ENCODE measurements at places on chromosomes 6 and 20.

DNA sequence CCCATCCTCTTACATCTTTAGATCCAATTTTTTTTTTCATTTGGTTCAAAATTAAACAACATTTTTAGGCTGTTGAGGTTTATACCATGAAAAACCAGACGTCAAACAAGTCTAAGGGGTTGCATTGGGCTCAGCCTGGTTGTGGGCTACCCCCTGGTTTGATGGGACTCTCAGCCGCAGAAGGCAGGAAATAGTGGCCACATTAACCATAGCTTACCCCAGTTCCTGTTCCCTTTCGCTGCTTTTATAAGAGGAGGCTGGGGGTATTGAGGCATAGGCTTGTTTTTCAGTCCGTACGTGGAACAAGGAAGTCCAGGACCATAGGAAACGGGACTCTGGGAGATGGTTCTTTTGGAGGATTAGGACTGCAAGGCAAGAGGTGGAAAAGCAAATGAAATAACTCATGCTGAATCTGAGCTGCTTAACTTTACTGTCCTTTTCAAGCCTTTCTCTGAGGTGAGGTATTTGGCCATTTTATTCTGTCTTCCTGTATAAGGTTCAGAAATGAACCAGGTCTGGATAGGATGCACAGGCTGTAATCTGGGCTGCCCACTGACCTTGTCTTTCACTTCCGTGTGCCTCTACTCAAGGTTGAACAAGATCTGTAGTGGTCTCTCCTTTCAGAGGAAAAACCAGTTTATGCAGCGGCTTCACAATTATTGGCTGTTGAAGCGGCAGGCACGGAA, 7.7 kb downstream of the BRPF3 start:
- peak; percentile 18 for DNase-seq

- no peak for DNase-seq
Measured at GRCh38 chr6:19731282-19731681, 105.9 kb upstream of the ID4 start.

DNA sequence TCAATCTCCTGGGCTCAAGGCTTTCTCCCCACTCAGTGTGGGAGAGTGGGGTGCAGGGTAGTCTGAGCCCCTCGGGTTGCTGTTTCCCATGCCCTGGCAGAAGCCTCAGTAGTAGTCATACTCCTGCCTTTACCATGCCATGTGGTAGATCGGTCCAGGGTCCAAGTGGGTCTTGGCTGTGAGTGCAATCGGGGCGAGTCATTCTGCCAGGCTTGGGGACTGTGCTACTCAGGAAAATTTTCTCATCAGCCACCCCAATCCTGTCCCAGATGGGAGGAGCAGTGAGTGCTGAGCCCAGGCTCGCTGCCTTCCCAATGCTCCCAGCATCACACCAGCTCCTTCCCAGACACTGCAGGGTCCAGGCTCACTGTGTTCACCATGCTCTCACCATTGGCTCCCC, 10.7 kb upstream of the RAET1L start:
- DNase-seq, result no peak

DNA sequence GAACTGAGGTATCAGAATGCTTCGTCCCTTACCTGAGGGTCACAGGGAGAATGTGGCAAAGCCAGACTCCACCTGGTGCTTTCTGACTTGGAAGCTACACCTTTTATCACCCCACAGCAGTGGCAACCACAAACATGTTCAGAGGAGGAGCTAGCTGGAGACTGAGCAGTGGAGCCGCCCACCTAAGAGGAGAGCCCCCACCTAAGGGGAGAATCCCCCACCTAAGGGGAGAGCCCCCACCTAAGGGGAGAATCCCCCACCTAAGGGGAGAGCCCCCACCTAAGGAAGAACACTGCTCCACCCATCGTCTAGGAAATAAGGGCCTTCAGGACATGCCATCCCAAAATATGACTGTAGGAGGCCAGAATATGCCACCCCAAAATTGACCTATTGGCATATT, 4.0 kb downstream of the SLC52A3 start:
- no peak for DNase-seq

DNA sequence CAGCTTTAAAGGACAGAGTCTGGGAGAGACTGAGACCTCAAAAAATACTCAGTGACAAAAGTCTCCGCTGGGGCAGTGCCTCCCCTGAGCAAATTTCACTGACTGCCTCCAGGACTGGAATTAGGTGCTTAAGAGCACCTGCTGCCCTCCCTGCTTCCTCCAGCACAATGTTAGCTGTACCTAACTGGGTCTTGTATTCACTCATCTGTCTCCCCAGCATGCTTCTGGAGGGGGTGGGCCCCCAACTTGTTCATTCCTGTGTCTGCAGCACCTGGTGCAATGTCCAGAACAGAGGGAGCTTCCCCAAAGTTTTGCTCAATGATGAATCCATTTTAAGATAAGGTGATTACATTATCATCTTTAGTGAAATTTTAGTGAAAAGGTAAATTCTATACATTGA, 650.7 kb downstream of the KIF16B start:
- DNase-seq, result no peak

DNA sequence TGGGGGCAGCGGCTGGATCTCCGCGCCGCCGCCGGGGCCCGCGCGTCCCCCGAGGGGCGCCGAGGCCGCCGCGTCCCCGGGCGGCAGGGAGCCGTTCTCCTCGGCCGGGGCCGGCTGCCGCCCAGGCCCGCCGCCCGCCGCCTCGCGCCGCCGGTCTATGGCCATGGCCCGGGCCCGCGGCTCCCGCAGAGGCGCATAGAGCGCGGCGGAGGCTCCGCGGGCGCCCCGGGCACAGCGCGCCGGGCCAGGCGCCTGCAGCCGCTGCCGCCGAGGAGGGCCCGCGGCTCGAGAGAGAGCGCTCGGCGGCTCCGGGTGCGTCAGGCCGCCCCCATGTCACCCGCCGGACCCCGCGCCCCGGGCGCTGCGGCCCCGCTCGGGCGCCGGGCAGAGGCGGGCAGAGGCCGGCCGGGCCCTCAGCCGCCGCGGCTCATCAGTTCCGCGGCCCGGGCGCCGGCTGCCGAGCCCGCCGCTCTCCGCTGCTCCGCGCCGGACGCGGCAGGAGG, 404 bp downstream of the SLC22A23 start:
- DNase-seq, result no peak

GRCh38 chr6:154367839-154368695, 11.5 kb upstream of the IPCEF1 start:
- no peak for DNase-seq

GRCh38 chr6:34867484-34867883, 20.4 kb downstream of the TAF11 start:
- no peak for DNase-seq

DNA sequence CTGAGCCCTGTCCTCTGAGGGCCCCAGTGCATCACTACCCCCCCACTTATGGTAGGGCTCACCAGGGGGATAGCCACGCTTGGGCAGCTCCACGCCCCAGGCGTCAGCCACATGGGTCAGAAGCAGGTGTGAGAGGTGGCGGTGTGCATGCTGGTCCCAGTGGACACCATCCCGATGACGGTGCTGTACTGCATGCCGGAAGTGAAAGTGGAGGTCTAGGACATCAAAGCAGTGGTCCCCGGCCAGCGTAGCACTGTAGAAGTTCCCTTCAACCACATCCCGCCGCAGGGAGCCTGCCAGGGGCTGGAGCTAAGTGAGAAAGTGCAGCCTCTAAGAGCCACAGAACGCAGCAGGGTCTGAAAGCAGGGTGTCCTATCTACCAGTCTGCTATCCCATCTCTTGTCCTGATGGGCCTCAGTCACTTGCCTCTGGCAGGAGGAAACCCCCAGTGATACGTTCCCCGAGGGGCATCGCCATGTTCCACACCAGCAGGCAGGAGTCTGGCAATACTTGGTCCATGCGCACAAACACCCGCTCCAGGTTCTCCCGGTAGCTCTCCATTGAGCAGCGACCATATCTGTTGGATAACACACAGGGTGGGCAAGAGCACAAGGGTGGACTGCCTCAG, 2.2 kb downstream of the PCED1A start:
- DNase-seq, result no peak

DNA sequence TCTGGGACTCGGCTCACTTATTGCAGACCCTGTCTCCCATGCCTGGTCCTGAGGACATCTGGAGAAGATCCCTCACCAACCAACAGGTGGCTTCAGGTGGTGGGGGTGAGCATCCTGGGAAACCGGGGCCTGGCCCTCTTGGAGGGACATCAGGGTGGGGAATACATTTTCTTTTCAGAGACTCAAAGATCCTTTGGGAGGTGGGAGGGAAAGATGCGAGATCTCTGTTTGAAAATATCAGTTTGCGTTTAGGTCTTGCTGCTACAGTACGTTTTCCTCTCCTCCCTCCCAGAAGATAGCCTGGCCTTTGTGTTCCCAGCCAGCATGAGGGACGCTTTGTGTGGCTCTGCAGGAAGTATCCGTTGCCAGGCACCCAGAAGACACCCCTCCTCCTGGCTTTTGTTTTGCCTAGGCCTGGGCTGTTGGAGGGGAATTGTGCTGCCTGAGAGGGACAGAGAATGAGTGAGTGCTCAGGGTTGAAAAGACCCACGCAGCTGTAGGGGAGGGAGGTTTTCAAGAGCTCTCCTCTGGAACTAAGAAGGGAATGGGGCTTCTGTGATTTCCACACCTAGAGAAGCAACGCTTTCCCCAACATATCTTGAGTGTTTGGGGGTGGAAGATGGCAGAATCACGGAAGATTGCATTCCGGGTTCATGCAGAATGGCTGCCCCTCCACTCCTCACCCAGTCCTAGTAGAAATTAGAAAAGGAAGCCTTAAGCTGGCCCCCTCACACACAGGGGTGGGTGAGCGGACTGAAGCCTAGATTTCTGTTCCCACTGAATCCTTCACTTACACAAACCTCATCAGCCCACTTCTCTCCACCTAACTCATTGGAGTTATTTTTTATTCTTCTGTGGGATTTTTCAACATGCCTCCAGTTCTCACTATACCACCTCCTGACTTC, 22.0 kb upstream of the SLC2A12 start:
- DNase-seq, result no peak

DNA sequence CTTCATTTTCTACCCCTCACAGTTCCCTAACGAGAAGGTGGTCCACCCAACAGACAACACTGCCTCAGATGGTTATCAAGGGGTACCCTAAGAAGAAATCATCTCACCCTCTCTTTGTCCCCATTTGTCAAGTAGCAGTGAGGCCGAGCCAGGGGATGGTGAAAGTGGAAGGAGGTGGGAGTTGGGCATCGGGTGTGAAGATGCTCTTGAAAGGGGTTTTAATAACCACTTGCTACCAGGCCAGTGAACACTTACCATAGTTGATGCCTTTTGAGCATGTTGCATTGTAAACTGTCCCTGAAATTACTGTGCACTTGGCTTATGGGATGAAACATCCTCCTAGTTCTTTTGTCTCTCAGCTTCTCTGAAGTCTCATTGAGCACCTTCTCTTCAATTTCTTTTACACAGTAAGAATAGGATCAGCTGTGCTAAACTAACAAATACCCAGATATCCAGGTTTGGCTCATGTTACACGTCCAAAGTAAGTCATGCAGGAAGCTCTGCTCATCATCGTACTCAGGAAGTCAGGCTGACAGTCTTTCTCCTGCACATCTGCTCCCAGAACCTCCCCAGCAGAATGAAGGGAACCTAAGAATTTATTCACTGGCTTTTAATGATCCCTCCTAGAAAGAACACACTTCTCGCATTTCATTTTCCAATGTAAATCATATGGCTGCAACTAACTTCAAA, 13.3 kb downstream of the HLA-DPB1 start:
- DNase-seq, result no peak

DNA sequence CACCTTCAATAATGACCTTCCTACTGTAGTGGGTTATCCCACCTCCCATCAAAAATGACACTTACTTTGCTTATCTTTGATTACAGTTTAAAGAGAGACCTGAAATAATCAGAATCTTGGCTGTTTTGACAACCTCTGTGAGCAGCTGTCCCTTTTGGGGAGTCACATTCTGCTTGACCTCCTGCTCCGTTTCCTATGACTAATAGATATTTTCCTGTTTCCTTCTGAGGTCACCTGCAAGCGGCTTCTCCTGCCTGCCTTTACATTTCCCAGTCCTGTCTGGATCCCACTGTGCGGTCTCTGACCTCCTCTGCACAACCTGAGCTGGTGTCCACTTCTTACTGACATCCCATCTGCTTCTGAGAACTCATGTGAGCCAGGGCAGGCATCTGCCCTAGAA, 54.2 kb downstream of the TRAM2 start:
- DNase-seq, result no peak

GRCh38 chr6:9647599-9647998, 767.3 kb downstream of the TFAP2A start:
- DNase-seq, result no peak

- DNase-seq, result no peak
Measured at GRCh38 chr6:143741480-143741879, 63.7 kb downstream of the PHACTR2 start.

All from effector CD8-positive, alpha-beta T cell (primary cell).